Transverse colon (tissue), 4 donors: ENCODE measurements at places on chromosomes 7 and 10.

- DNase-seq: no peak
Measured at GRCh38 chr10:33126742-33127141, 168.7 kb upstream of the ITGB1 start.

GRCh38 chr7:33730958-33731357 lies 174.4 kb upstream of the BMPER start:
- no peak for DNase-seq

GRCh38 chr7:105306298-105306748 lies 82.4 kb downstream of the SRPK2 start:
- DNase-seq: no peak

DNA sequence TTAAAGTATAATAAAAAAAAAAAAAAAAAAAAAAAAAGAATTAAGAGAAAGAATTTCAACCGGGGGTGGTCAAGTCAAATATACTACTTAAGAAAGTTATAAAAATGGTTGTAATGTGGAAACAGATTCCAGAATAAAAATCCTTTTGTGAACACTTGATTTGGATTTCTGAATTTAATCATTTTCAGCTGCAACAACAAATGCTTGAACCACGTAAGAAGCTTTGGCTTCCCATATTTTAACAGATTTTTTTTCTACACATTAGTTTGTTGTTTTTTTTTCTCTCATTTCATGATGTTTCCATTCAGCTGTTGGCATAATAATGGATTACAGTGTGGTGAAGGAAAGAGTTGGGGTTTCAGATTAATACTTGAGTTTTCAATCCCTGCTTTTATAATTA lies 137.3 kb upstream of the AGR3 start:
- DNase-seq: no peak

DNA sequence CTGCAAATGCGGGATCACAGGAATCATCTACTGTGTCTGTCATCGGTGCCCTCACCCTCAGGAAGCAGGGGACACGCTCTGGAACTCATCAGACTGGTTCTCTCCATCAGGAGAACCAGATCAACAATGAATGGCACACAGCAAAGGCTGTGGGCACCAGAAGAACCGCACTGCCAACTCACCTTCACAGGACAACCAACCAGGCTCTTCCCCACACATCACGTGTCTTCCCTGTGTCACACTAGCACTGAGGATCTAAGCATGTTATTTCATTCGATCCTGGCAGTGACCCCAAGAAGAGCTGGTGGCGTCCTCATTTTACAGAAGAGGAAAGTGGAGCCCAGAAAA lies 106.1 kb downstream of the TNS3 start:
- no peak for DNase-seq

- DNase-seq: no peak
Measured at GRCh38 chr7:50303335-50304128, 984 bp upstream of the IKZF1 start.

DNA sequence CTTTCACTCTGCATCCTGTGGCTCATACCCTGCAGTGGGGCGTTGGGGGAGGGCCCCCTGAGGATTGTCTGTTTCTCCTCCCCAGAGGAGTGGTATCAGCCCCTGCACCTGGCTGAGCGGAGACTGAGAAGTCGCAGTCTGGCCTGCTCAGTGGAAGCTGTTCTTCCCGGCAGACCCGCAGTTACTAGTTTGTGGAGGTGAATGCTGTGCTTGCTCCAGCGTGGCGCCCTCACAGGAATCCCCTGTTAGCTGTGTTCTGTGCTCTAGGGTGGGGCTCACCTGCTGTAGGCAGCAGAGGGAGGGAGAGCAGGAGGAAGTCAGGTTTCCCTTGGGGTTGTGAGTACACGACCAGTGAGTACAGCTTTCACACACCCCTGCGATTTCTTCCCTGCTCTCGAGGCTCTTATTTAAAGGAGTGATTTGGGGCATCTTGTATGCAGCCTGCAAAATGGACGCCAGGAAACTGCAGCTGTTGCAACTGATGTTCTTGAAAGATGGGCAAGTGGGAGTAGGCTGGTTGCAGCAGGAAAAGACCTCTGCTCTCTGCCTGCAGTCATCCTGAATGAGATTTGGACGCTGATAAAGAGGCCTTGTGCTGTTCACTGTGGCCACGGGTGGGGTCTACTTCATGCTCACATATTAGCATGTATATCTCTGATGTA lies 66.4 kb downstream of the HK1 start:
- DNase-seq: no peak

GRCh38 chr10:115093776-115094408 lies 727 bp downstream of the ATRNL1 start:
- DNase-seq: peak; percentile 13

GRCh38 chr7:2093215-2093842 lies 139.4 kb downstream of the MAD1L1 start:
- DNase-seq: no peak

GRCh38 chr10:114962441-114962840 lies 24.4 kb downstream of the TRUB1 start:
- no peak for DNase-seq

GRCh38 chr10:59433720-59434428 lies 71.5 kb upstream of the FAM13C start:
- DNase-seq: no peak

GRCh38 chr7:65239707-65240352 lies 133.8 kb upstream of the ZNF92 start:
- no peak for DNase-seq

DNA sequence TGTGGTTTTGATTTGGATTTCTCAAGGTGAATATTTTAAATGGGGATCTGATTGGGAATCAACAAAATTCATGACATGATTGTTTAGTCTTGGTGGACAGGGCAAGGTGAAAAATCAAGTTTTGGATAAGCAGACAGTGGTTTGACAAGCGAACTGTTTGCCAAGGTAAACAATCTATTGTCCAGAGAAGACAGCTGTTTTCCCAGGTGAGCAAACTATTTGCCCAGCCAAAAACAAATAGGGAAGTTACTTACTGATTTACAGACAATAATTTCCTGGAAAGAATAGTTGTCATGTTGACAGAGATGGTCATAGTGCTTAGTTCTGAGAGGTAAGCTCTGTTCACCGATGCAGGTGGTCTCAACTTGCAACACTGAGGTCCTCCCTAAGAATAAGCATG lies 94.0 kb upstream of the STEAP1B start:
- no peak for DNase-seq

- no peak for DNase-seq
Measured at GRCh38 chr7:79787096-79787495, 333.6 kb upstream of the MAGI2 start.

DNA sequence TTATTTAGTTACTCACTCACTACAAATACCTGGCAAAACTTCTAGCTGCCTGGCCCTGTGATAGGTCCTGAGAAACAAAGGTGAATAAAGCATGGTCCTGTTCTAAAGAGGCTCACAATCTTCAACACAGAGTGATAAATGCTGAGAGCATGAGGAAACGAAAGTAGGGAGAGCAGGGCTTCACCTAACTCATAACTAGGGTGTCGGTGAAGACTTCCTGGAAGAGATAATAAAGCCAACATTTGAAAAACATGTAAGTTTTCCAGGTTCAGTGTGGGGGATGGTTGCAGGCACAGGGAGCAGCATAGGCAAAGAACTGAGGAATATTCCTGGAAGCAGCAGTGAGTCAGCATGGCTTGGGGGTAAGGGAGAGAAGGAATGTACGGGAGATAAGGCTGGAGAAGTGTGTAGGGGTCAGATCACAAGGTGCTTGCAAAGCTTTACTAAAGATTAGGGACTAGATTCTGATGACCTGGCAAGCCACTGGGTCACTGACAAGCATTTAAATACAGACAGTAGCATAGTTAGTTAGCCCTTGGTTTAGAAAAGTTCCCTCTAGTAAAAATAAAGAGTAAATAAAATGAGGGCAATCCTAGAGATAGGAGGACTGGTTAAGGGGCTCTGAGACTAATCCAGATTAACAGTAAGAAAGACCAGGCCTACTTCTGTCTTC lies 5.1 kb downstream of the KEL start:
- no peak for DNase-seq

DNA sequence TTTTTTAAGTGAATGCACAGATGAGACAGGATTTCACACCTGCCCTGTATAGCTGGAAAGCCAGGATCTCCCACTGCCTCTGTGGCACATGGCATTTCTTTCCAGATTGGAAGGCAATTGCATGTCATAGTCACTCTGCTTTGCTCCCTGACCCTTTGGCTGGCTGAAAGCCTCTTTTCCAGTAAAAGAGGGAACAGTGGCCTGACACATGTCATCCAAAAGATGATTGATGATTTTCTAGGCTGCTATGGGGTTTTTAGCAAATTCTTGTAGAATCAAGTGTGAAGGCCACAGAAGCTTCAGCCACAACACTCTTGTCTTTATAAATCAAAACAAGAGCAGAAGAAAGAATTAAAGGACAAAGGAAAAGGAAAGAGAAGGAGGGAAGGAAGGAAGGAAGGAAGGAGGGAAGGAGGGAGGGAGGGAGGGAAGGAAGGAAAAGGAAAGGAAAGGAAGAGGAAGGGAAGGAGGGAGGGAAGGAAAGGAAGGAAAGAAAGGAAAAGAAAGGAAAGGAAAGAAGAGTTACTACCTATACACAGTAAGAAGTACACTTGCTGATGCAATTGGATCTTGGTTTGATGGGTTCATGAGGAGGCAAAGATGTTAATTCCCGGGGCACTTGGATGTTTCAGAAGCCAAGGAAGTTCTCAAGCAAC lies 158.9 kb upstream of the FRMD4A start:
- no peak for DNase-seq

GRCh38 chr7:158868764-158869410 lies 12.5 kb downstream of the DYNC2I1 start:
- DNase-seq: no peak

GRCh38 chr10:85741626-85742300 lies 624.8 kb downstream of the GRID1 start:
- no peak for DNase-seq

- no peak for DNase-seq
Measured at GRCh38 chr10:11140963-11141362, 123.3 kb downstream of the CELF2 start.

- DNase-seq: peak; percentile 24
Measured at GRCh38 chr7:91265693-91266066, 1.4 kb downstream of the FZD1 start.

- DNase-seq: no peak
Measured at GRCh38 chr7:85644272-85644671, 457.4 kb upstream of the SEMA3D start.

DNA sequence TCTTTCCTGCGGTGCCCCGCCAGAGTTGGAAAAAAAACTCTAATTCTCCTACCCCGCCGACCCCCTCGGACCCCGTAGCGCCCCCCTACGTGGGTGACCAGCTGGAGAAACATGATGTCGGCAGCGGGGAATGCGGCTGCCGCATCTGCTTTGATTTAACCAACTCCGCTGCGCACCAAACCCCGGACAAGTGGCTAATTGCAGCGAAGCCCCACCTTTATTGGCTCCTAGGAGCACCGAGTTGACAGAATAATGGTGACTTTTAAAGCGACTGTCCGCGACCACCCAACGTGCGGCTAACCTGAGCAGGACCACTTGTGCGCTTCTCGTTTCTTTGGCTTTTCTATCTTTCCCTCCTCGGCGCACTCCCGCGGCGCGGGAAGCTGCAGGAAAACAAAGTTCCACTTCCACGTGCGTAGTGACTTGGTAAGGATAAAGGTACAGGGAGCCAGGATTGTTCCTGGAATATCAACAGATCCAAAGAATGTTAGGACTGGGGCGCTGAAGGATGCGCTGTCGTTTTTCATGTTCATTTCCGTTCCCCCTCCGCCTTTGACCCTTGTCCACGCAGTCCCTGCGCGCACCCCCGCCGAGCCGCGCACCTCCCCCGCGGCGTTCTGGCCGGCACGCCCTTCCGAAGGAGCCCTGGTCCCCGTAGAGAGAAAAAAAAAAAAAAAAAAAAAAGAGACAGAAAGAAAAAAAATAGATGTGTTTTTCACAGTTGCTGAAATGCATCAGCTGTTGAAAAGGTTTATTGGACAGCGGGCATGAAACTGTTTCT lies 1.4 kb downstream of the WNT16 start:
- DNase-seq: no peak

DNA sequence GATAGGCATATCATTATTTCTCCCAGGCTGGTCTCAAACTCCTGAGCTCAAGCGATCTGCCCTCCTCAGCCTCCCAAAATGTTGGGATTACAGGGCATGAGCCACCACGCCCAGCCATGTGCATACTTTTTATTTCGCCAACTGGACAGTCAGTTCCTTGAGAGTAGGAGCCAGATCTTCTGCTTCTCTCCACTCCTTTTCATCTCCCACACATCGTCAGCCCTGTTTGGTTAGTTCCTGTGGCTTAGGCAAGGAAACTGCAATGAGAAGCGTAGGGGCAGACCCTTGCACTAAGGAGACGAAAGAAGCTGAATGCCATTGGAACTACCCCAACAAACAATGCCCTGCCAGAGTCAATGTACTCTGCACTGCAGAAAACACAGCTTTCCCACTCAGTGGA lies 178.2 kb downstream of the TRIL start:
- DNase-seq: no peak

- no peak for DNase-seq
Measured at GRCh38 chr7:77315182-77315591, 101.0 kb downstream of the GSAP start.

DNA sequence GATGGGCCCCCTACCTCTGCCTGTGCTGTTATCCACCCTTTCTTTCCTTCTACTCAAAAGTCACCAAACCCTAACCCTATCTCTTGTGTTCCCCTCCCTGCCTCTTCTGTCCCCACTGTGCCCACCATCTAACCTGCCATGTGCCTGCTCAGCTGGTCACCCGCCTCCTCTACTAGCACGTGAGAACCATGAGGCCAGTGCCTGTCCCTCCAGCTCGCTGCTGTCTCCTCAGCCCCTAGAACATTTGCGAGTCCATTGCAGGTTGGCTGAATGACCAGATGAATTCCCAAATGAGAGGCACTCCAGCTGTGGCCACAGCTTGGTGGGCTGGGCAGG lies 129.0 kb downstream of the ARHGAP22 start:
- no peak for DNase-seq

DNA sequence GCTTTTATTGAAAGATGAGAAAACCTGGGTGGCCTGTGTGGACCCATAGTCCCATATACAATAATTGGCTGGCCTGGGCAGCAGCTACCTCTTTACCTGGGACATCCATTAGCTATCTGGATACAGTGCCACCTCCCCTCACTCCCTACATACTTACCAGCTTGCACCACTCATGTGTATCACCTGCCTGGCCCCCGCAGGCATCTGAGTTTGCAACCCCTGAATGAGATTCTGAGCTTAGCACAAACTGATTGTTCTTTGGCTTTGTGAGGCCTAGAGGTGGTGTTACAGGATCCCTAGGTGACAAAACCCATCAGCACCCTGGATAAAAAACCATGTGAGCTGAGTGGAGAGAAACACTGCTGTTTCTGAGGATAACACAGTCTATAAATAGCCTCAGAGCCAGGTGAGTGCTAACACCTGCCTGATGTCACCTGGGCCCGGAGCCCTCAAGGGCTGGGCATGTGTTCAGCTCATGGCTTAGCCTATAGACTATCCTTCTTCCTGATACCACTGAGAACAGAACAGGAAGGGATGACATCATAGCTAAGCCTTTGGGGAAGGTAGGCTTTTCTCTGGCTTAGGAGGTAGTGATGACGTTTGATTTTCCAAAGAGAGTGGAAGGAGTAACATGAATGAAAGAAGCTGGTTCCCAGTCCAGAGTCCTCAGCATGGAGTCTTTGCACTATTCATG lies 2.6 kb upstream of the PPIF start:
- DNase-seq: no peak
